ENCODE measurements at places on chromosomes 3 and 15.

DNA sequence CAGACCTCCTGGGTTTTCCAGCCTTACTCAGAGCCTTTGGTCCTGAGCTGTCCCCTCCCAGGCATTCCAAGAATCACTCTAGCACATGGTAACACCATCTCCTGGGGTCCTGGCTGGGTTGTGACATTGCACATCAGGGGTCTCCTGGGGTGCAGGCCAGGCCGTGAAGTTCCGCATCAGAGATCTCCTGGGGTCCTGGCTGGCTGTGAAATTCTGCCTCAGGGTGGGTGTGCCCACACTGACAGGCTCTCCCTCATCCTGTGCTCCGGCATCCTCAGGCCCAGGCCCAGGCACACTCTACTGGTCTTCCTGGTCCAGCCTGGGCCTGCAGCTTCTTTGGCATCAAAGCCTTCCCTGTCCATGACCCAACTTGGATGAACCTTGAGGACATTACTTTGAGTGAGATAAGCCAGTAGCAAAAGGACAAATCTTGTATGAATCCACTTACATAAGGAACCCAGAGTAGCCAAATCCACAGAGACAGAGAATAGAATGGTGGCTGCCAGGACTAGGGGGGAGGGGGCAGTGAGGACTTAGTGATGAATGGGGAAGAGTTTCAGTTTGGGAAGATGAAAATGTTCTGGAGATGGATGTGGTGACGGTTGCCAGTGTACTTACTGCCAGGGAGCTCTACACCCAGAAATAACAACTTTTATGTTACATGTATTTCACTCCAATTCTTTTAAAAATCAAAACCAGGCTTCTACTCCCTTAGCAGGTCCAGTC lies 49.1 kb upstream of the KLF13 start:
- DNase-seq = no peak

GRCh38 chr3:53495520-53496391 lies 1.3 kb downstream of the CACNA1D start:
- no peak for DNase-seq

GRCh38 chr15:80179935-80180334 lies 27.1 kb downstream of the FAH start:
- DNase-seq = no peak

- no peak for DNase-seq
Observed at GRCh38 chr3:31093606-31094005, 199.1 kb upstream of the GADL1 start.

- no peak for DNase-seq
Observed at GRCh38 chr15:41462084-41462795, 31.4 kb upstream of the ITPKA start.

DNA sequence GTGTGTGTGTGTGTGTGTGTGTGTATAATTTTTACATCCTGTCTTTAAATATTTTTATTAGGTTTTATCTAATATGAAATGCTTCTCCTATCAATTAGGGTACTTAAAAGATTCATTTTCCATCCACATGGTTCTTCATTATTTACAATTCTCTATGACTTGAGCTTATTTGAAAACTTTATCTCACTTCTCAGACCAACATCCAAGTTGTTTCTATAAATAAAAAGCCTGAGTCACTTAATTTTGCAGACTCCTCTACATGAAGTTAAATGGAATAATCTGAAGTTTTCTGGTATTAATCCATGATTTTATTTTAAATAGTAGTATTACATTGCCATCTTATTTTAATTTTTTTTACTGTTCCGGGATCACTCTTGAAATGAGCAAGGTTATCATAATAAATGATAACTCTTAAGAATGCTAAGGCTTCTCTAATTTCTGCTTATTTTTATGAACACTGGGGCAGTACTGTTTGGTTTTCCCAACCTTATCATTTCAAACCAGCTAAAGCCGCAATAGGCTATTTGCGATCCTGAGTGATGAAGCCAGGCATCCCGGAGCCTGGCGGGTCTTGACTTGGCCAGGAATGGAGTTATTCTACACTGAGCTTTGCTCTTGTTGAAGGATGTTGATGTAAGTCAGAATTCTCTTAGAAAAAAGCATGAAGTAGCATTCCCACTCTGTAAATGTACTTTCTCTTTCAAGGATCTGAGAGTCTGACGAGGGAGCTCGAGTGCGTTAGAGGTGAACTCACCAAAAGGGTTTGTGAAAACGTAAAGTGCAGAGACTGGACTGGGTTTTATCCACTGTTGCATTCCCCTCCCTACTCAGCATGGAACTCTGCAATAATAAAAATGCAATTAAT lies 220.2 kb upstream of the LRTM1 start:
- no peak for DNase-seq

DNA sequence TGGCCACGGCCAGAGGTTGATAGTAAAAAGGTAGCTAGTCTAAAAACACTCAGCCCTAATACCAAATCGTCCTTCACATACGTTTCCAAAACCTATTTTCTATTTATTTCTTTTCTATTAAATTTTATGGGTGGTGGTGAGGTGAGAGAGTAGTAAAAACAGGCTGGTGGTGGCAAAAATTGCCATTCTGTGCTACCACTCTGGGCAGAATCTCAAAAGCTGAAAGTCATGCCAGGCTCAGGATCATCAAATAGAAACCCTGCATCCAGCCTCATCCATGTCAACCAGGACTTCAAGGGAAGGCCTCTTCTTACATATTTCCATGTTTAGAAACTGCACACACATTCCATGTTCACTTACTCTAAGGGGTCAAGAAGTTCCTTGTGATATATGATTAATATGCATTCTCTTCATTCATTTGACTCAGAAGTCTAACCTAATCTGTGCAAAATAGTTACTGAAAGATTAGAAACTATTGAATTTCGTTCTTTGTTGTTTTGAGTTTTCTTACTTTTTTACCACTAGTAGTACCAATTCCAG lies 153.1 kb downstream of the TNIK start:
- no peak for DNase-seq
